ENCODE measurements at places on chromosomes 7 and 10.
A peak's percentile ranks its signal among the peaks of the same experiment; 100 is the strongest.

DNA sequence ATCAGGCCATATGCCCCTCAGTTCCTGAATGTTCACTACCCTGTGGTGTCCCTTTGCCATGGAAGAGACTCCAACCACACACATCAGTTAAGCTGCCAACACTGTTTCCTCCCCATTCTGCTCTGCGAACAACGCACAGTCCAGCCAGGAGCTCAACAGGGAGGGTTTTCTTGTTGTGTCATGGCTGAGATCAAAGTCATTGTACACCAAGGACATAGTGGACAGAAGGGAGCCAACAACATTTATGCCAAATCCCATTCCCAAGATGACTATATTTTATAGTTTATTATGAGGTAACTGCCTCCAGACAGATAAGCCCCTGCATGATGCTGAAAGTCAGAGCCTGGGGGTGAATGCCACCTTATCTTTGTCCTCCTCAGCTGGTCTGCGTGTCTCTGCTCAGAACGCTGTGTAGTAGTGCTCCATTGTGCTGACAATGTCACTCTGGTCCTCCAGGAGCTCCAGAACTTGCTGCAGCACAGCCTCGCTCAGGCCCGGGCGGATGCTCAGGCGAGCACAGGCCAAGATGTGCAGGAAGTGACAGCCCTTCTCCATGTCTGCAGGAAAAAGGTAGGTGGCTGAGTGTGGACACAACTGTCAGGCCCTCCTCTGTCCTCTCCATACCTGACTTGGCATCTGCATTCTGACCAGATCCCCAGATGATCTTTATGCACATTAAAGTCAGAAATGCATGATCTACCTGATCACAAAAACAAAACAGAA lies 27.1 kb upstream of the SH3PXD2A start:
- DNase-seq = no peak

DNA sequence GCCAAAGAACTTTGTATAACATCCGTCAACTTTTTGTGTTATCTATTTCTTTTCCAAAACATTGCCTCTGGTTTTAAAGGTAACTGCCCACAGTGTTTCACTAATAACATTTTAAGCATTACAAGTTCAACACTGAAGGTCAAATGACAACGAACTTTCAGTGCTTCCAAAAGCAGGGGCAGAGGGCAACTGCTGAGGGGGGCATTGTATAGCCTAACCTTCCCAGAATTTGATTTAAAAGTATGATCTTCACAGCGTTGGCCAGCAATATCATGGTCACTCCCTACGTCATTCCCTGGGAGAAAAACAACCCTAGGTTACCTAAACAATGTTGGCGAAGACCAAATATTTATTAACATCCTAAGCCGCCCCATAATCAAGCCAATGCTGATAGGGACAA lies 2.5 kb upstream of the GOT1 start:
- no peak for DNase-seq

DNA sequence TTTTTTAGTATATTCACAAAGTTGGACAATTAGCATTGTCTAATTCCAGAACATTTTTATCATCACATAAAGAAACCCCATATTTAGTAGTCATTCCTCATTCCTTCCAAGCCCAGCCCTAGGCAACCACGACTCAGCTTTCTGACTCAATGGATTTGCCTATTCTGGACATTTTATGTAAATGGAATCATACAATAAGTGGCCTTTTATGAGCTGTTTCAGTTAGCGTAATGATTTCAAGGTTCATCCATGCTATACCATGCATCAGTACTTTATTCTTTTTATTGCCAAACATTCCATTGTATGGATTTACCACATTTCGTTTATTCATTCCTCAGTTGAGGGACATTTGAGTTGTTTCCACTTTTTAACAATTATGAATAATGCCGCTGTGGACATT lies 249.2 kb downstream of the DYNC1I1 start:
- no peak for DNase-seq

GRCh38 chr7:108358553-108358952 lies 97.7 kb downstream of the NRCAM start:
- DNase-seq = no peak

DNA sequence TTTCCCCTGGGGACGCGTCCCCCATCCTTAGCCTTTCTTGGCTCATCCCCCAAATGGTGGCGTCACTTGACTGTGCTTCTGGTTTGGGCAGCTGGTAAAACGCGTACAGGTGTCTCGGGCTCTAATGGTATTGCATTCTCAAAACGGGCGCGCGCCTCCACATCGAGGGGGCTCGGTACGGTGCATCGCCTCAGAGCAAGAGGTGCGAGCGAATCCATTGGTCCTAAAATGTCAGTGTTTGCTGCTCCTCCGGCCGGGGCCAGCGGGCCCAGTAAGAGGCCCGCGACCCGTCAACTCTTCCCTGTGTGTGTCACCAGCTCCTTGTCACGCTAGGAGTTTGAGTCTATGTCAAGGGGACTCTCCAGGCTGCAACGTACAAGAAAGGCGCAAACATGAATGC lies 90.6 kb upstream of the SH2B2 start:
- no peak for DNase-seq

- DNase-seq = peak; percentile 86
Observed at GRCh38 chr7:155815332-155816191, 3.3 kb upstream of the SHH start.

Measured in stimulated activated CD4-positive, alpha-beta T cell treated with anti-CD3 and anti-CD28 coated beads, Interleukin-15, amount 100 ng/mL, for 24 hours (primary cell).